ENCODE measurements at places on chromosomes 5 and 9.

- DNase-seq, result no peak
These were observed 179.0 kb downstream of the EBF1 start for GRCh38 chr5:158920736-158921135.

DNA sequence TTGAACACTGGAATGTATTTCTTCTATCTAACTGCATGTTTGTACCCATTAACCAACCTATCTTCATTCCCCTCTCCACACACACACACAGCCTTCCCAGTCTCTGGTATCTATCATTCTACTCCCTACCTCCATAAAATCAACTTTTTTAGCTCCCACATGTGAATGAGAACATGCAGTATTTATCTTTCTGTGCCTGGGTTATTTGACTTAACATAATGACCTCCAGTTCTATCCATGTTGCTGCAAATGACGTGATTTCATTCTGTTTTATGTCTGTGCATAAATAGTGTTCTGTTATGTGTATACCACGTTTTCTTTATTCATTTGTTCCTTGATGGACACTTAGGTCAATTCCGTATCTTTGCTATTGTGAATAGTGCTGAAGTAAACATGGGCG lies 38.7 kb upstream of the CTSL start:
- DNase-seq, result no peak

- no peak for DNase-seq
These were observed 103.7 kb downstream of the PAM start for GRCh38 chr5:102858808-102859207.

- no peak for DNase-seq
These were observed 18.6 kb downstream of the TMEM252 start for GRCh38 chr9:68522131-68522530.

DNA sequence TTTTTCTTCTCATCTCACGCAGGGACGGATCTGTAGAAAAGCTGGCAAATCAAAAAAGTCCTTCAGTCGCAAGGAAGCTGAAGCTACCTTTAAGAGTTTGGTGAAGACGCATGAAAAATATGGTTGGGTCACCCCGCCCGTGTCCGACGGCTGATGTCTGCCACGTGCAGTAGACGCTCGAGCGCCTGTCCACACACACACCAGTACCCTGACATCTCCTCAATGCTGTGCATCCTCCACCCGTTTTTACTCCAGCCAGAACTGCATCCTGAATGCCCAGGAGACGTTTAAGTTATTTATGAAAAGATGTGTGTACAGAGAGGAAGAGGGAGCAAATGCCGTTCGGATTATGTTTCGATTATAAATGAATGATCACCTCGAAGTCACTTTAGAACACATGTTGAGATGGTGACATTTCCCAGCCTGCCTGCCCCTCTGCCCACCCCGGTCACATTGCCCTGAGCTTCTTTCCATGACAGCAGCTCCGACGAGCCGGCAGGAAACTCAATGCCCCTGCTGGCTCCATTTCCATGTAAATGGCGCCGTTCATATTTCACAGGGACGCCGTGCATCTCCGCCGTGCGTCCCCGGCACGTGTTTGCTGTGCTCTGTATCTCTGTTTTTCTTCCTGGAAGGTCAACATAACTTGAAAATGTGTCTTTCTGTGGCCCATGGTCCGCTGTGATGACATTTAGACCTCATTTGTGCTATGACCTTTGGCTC lies 42.7 kb downstream of the UBE2QL1 start:
- DNase-seq, result no peak
